K562 (cell line): ENCODE measurements at places on chromosomes 7 and 10. TPM values are rescaled to one million over a fixed set of nuclear protein-coding genes. Genes with fewer than 3 reads are reported as not detected.

The ANXA8L1 gene
- polyA plus RNA-seq, result not detected in 2 replicates

DNA sequence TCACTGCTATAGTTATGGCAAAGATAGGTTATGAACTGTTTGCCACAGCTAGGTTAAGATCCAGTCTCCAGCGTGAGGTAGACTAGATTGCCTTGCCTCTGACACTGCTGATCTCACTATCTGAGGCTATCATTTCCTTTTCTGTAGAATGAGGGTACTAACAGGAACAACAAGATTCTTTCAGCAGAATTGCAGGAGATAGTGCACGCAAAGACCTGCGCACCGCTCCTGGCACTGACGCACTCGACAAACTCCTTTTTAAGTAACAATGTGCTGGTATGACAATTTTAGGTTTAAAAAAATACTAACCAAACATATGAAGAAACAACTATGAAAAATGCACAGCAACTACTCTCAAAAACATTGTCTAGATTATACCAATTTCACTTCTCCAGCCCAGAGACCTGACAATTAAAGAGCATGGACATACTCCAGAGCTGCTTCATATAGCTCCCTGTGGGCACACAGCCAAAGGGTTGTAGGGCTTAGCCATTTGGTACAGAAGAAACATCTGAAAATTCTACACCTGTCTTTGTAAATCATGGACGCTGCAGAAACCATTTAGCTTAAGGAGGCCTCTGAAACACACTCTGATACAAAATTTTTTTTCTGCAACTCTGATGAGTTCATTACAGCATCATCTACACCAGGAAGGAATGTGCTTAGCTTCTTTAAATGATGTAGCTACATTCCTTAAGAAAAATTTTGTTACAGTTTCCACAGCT, 7.8 kb downstream of the ADAM12 start:
- no peaks in the 10 kb centered on the region for H3K36me3 ChIP-seq
- H3K27ac ChIP-seq, result no peak overlapping the region
- DNase-seq, result no peak
- H3K4me3 ChIP-seq, result no peak overlapping the region
- H3K4me1 ChIP-seq, result no peaks in the 10 kb centered on the region
- no peaks in the 10 kb centered on the region for H3K27me3 ChIP-seq

DNA sequence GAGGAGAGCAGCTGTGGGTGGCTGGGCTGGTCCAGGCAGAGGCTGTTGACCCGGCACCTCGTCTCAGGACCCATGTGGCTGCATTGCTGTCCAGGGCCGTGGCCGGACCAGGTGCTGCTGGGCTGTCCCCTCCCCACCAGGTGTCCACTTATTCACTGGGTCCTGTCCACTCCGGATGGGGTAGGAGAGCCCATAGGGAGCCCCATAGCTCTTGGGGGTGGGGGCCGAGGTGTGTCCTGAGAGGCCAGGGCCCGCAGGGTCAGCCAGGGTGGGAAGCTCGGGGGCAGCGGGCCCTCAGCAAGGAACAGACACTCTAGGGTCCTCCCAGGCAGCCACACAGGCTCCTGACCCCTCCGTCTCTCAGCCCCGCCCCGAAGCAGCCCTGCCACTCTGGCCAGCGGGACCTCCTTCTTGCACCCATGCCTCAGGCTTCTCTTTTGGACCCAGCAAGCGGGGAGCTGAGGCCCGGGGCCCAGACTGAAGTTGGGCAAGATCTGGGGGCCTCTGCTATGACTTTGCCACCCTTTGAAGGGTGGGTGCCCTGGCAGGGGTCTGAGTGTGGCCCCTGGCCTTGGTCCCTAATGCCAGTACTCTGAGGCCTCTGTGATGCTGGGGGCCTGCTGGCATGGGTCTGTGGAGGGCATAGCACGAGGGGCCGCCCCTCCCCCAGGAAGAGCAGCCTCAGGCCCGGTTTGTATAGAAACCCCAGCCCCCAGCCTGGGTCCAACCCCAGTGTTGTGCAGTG, 86.4 kb downstream of the NKX6-2 start:
- H3K36me3 ChIP-seq, result no peaks in the 10 kb centered on the region
- no peak for DNase-seq
- no peak overlapping the region for H3K27ac ChIP-seq
- no peak overlapping the region for H3K4me3 ChIP-seq
- H3K4me1 ChIP-seq, result no peaks in the 10 kb centered on the region

GRCh38 chr7:44210107-44210506, 9.3 kb downstream of the YKT6 start:
- H3K4me3 ChIP-seq, result no peak overlapping the region
- no peak overlapping the region for H3K27ac ChIP-seq
- H3K4me1 ChIP-seq, result peaks cover 19% of the 10 kb centered on the region
